Stimulated activated CD8-positive, alpha-beta memory T cell treated with anti-CD3 and anti-CD28 coated beads, Interleukin-4, amount 100 ng/mL, for 4 hours (primary cell): ENCODE measurements at places on chromosomes 1 and 21.

GRCh38 chr1:211527006-211527405 lies 35.0 kb upstream of the RD3 start:
- no peak for DNase-seq

GRCh38 chr1:162695687-162696086 lies 63.4 kb downstream of the DDR2 start:
- no peak for DNase-seq

- no peak for DNase-seq
Measured at GRCh38 chr1:221940631-221941030, 198.7 kb upstream of the DUSP10 start.

DNA sequence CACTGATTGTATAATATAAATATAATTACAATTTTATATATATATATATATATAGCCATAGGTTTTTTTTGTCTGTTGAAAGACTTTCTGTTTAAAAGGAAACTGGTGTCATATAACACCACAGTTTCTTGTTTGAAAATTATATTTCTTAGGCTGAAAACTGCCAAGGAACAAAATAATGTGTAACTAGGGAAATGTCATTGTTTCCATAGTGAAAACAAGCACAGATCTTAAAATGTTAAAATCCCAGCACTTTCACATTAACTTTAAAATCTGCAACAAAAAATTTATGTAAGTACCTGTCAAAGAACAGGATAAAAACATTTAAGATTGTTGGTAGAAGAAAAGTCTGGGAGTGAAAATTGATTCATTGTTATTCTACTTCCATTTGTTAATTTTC lies 104.2 kb downstream of the ATP6V1G3 start:
- no peak for DNase-seq

DNA sequence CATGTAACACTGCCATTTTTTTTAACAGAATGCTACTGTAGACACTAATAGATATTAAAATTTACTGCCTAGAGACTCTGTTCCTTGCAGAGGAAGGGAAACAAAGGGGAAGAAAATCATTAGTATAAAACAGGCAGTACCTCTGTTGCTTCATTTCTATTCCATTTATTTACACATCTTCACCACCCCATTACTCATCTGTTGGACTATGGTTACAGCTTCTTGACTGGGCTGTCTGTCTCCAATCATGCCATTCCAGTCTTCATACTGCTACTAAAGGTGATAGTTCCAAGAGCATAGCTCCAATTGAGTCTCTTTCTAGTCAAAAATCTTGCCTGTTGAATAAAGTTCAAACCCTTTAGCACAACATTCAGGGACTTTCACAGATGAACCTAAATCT lies 22.2 kb upstream of the GPR25 start:
- no peak for DNase-seq

- no peak for DNase-seq
Measured at GRCh38 chr1:67274623-67275325, 32.9 kb upstream of the IL12RB2 start.

DNA sequence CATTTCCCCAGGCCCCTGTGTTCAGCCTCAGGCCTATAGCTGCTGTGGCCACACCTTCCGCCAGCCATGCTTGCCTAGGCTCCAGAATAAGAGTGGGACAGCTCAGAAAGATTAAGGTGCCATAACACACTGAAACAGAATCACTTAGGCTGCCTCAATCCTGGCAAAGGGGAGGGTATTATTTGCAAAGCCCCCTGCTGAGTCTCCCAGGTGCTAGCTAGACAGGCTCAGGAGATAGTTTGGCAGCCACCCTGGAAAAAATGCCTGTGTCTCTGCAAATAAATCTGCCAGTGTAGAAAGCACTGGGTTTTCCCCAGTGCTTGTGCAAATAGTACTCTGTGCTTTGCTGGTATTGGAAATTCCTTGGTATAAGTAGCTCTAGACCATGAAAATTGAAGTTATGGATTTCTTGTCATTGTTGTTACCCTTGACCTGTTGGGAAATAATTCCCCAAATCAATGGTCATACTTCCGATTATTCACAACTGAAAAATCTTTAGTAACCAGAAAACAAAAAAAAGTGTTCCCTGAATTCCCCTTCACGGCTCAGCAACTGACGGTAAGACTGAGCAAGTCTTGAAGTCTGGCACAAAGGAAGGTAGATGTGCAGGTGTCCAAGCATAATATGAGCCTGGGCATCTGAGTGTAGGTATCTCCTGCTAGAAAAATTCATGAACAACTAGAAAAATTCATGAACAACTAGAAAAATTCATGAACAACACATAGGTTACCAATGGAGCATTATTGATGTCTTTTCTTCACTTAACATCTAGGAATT lies 56.9 kb downstream of the PROX1 start:
- DNase-seq, result no peak

GRCh38 chr1:162725301-162725837 lies 65.1 kb upstream of the HSD17B7 start:
- no peak for DNase-seq

GRCh38 chr1:112265931-112266330 lies 130.1 kb upstream of the CTTNBP2NL start:
- DNase-seq, result no peak

DNA sequence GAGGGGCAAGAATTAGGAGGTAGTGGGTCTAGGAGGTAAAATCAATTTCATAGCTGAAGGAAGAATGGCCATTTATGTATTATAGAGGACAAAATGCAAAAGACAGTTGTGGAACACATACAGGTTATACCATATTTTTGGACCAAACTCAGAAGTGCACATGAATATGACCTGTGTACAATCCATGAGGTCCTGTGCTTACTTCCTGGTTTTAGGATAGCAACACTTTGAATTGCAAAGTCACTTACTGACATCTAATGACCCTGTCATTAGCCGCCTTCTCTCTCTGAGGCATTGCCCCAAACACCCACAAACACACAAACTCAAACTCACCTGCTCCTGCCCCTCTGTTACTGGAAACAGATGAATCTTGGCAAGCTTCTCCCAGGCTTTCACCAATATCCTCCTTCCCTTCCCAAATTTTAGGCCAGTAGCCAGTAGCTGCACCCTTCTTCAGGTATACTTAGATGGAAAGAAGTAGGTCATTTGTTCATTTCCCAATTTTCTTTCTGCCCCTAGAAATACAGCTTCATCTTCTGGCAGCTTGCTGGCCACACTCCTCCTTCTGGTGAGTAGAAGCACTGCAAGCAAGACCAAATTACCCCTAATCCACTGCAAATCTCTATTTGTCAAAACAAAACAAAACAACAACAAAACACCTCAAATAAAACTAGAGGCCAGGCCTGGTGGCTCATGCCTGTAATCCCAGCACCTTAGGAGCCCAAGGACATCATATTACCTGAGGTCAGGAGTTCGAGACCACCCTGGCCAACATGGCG lies 13.7 kb upstream of the RPL5 start:
- DNase-seq, result no peak

DNA sequence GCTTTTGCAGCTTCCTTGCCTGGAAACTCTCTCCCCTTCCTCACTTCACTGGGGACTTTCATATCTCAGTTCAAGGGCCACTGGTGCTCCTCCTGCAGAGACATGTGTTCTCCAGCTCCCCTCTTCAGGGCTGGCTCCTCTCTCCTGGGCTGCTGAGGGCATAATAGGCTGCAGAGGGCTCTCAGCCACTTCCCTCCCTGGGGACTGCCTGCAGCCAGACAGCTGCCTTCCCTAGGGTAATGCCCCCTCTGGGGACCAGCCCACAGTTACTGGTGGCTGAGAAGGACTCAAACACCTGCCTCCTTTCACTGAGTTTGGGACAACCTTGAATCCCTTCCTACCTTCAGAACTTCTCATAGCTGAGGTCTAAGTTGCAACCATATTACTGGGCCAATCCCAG lies 104.8 kb upstream of the POU3F1 start:
- DNase-seq, result no peak

- no peak for DNase-seq
Measured at GRCh38 chr1:246149543-246149942, 357.5 kb downstream of the SMYD3 start.

- no peak for DNase-seq
Measured at GRCh38 chr1:11475748-11476147, 3.2 kb upstream of the DISP3 start.

- no peak for DNase-seq
Measured at GRCh38 chr1:184956999-184957700, 17.2 kb downstream of the NIBAN1 start.

- DNase-seq, result no peak
Measured at GRCh38 chr1:61152469-61153105, 70.2 kb downstream of the NFIA start.

- no peak for DNase-seq
Measured at GRCh38 chr1:41713557-41714327, 205.0 kb downstream of the HIVEP3 start.

DNA sequence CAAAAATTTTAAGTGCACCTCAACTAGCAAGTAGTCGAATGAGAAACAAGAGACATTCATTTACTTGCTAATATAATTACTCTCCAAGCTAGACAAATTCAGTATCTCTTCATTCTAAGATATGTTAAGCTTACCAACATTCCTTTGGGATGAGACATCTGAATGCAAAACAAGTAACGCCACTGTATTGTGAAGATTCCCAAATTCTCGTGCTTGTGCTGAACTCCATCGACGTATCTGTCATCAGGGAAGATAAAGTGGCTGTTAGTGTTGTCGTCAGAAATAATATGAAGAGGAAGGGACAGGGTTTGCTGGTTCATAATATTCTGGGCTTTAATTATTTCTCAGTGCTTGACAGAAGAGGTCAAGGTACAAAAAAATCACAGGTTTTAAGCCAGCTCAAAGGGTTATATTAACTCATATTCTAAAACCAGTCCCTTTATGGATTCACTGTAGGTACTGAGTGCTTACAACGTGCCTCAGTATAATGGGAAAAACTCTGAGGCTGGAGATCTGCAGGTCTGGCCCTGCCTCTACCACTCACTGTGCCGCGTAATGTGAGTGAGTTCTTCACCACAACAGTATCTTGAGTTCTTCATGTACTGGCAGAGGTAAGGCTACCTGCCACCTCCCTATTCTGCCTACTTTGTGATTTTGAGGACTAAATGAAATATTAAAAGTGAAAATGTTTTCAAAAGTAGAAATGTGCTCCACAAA lies 42.0 kb downstream of the PCSK9 start:
- no peak for DNase-seq

DNA sequence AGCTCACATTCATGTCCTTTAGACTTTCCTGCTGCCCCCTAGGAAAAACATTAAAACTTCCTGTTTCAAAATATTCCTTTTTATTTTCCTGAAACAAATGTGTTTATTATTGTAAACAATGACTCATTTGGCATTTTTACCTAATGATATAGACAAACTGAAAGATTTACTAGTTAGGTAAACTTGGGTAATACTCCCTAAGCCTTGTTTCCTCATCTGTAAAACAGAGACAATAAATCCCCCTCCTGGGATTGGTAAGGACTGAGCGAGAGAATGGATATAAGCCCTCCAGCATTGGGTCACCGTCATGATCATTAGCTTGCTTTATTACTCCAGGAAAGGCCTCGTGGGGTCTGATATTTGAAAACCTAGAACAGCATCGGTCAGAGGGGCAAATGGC lies 59.8 kb downstream of the LPAR3 start:
- no peak for DNase-seq

GRCh38 chr1:213166852-213167251 lies 115.8 kb downstream of the RPS6KC1 start:
- DNase-seq, result no peak

- no peak for DNase-seq
Measured at GRCh38 chr1:215082532-215083382, at the start of gene KCNK2. Gene KCNK2 (plus strand): TSS chr1:215082737. CDS start chr1:215083386, 649 bp downstream.

GRCh38 chr1:235855811-235856429 lies 10.8 kb downstream of the LYST start:
- DNase-seq, result no peak

- DNase-seq, result no peak
Measured at GRCh38 chr1:91556556-91556955, 55.9 kb downstream of the CDC7 start.

- no peak for DNase-seq
Measured at GRCh38 chr1:17635276-17635675, 95.8 kb downstream of the ARHGEF10L start.
